ENCODE measurements at places on chromosomes 5 and 9. TPM values are rescaled to one million over a fixed set of nuclear protein-coding genes. Genes with fewer than 3 reads are reported as not detected.

The CDC20B gene
- not detected for total RNA-seq

- peak; percentile 36 for DNase-seq
Measured at GRCh38 chr5:10354048-10354872, 765 bp downstream of the MARCHF6 start.

DNA sequence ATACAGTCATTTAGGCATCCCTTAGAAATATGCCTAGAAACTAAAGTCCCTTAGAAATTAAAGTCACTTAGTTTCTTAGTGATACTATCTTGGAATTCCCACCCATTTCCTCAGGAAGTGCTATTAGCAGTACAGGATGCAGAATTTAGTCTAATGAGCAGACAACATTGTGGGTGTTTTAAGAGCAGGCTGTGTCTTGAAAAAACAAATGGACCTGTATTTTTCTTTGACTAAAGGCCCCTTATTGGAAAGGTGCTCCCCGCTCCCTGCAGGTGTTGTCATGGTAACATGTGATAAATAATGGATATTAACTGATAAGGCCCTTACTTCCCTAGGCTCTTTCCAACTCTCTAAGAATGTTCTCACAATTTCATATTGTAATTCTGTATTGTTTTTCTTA lies 38.8 kb upstream of the STARD4 start:
- no peak for DNase-seq

GRCh38 chr5:136056771-136057335 lies 28.1 kb downstream of the TGFBI start:
- DNase-seq: no peak
